ENCODE measurements at places on chromosomes 4 and X.

- no peak for DNase-seq
These were observed 124.9 kb downstream of the RTL3 start for GRCh38 chrX:78534221-78534620.

GRCh38 chr4:11843340-11843739 lies 414.6 kb upstream of the HS3ST1 start:
- DNase-seq: no peak

DNA sequence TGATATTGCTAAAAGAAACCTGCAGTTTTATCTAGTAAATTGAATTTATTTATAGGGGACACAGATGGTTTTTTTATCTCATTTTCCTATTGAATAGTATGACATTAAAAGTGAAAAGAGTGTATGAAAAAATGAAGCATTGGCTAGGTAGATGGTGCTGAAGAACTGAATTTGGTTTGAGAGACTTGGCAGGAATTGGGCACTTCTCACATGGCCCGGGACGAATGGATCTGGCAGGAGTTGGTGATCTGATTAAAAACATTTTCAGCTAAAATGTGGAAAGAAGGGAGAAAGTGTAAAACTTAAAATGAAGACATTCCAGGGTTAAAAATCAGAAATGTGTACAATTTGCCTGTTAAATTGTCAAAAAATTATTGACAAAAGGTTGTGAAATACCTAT lies 1088.5 kb upstream of the PABPC4L start:
- no peak for DNase-seq

- no peak for DNase-seq
These were observed 13.1 kb upstream of the AMTN start for GRCh38 chr4:70505151-70505748.

GRCh38 chrX:6904156-6904555 lies 243.4 kb upstream of the STS start:
- no peak for DNase-seq

DNA sequence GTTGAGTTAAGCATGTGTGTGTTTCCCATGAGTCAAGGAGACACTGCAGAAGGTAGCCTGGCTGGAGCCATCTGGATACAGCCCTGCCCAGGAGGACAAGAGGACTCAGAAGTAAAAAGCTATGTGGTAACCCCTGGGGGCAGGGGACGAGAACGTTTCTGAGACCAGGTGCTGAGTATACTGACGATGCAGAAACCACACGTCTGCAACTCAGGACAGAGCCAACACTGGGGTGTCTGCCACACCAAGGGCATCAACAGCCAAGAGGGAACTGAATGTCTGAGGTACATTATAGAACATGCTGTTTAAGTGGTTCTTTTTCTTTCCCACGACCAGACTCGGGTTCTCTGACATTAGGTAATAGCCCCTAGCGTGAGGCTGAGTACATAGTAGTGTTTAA lies 94.1 kb upstream of the GPR34 start:
- DNase-seq: no peak

GRCh38 chrX:119505945-119506344 lies 37.7 kb downstream of the SLC25A5 start:
- DNase-seq: no peak

DNA sequence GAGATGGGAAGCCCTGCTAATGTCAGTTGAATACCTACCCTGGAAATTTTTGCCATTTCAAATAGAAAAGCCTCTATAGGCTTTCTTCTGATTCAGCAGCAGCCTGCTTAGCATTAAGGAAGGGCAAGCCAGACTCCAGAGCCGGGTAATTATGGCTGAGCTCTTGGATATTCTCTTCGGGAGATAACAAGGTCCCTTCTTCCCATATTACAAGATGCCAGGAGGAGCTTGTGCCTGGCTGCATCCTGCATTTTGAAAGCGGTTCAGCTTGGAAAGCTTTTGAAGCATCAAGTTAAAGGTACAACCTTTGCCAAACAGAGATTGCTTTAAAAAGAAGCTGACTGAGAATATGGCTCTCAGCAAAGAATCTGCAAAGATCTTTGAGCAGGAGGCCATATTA lies 399.6 kb upstream of the RPS6KA3 start:
- DNase-seq: no peak

DNA sequence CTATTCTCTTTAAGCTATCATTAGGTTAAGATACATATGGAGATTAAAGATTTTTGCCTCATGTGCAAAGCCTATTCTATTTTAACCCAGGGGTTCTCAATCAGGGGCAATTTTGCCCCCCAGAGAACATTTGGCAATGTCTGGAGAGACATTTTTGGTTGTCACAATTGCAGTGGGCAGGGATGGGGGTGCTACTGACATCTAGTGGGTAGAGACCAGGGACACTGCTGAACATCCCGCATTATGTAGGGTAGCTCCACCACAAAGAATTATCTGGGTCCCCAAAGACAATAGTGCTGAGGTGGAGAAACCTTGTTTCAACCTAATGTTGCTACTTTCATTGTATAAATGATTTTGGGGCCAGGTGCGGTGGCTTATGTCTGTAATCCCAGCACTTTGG lies 13.2 kb upstream of the CA5B start:
- no peak for DNase-seq

- DNase-seq: no peak
These were observed 515.6 kb downstream of the PPARGC1A start for GRCh38 chr4:23374259-23374658.

GRCh38 chrX:106300656-106301055 lies 132.6 kb downstream of the PWWP3B start:
- DNase-seq: no peak

- no peak for DNase-seq
These were observed 15.6 kb upstream of the SPRY1 start for GRCh38 chr4:123380728-123381716.

- DNase-seq: no peak
These were observed 43.3 kb downstream of the ENOPH1 start for GRCh38 chr4:82473621-82474164.

- DNase-seq: no peak
These were observed 429 bp downstream of the NOCT start for GRCh38 chr4:139015948-139016471.

GRCh38 chr4:24988776-24989175 lies 42.0 kb downstream of the LGI2 start:
- peak; percentile 2 for DNase-seq

DNA sequence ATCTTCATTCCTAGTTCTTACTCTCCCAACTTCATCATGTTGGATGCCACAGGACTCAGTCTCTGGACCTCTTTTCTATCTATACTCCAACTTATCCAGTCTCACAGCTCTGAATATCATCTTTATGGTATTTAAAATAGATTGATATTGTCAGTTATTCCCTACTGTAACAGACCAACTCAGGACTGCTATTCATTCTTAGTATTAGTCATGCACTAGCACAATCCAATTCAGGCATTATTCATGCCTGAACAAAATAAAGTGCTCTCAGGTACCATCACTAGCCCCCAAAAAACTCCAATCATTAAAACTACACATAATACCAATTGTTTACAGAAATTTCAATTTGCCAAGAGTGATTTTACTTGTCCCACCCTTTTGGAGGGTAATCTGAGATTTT lies 37.7 kb downstream of the FRYL start:
- DNase-seq: no peak

DNA sequence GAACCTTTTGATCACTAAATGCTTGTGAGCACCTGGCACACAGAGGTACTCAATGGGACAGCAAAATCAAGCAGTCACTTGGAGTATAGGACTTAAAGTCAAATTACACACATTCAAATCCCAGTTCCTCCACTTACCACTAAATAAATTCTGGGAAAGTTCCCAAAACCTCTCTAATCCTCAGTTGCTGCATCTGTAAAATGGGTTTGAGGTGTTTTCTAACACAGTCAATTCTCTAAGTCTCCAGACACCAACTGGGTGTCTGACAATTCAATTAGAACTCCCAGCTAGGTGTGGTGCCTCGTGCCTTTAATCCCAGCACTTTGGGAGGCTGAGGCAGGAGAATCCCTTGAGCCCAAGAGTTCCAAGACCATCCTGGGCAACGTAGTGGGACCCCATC lies 19.0 kb downstream of the QDPR start:
- no peak for DNase-seq

- no peak for DNase-seq
These were observed 5.5 kb upstream of the MMAA start for GRCh38 chr4:145613566-145614232.

- no peak for DNase-seq
These were observed 17.1 kb upstream of the CD40LG start for GRCh38 chrX:136630881-136631280.

DNA sequence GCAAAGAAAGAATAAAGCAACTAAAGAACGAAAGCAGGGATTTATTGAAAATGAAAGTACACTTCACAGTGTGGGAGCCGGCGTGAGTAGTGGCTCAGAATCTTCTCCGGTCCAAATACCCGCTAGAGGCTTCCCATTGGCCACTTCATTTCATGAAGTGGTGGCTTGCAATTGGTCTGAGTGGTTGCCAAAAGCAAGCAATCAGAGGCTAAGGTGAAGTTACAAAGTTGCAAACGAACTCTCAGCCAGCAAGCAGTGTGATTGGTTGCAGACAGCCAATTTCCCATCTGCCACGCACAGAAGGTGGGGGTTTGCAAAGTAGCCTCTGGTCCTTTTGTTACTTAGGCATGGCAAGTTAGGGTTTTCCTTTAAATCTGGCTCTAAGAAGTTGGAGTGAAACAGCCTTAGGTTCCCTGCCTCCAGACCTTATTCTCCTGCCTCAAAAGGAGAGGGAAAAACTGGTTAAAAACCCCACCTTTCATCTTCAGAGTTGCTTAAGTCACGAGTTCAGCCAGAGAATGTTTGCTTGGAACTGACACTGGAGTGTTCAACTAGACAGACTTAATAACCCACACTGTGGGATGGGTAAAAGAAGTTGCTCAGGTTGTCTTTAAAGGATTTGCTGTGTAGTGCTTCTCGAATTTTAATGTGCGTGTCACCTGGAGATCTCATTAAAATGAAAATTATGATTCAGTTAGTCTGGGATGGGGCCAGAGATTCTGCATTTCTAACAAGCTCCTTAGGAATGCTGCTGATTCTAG lies 6.9 kb upstream of the CLOCK start:
- no peak for DNase-seq

GRCh38 chrX:153769865-153770600 lies 6.0 kb downstream of the PLXNB3 start:
- DNase-seq: no peak

GRCh38 chr4:153096344-153096743 lies 107.9 kb upstream of the TRIM2 start:
- DNase-seq: no peak

- DNase-seq: no peak
These were observed 60.9 kb downstream of the RTL9 start for GRCh38 chrX:110419512-110419911.

DNA sequence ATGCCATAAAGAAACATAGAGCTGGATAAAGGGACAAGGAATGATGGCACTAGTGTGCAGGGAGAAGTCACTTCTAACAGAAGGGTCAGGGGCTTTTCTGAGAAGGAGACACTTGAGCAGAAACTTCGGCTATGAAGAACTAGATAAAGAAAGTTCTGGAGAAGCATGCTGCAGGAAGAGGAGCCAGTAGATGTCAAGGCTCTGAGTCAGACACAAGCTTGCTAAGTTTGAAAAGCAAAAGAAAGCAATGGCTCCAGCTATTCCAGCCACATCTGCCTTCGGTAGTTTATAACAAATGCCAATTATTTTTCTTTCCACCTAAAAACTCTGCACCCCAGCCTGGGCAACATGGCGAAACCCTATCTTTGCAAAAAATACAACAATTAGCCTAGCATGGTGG lies 7.5 kb downstream of the NUDT6 start:
- DNase-seq: no peak

GRCh38 chr4:82515705-82516104 lies 46.1 kb downstream of the TMEM150C start:
- DNase-seq: no peak

DNA sequence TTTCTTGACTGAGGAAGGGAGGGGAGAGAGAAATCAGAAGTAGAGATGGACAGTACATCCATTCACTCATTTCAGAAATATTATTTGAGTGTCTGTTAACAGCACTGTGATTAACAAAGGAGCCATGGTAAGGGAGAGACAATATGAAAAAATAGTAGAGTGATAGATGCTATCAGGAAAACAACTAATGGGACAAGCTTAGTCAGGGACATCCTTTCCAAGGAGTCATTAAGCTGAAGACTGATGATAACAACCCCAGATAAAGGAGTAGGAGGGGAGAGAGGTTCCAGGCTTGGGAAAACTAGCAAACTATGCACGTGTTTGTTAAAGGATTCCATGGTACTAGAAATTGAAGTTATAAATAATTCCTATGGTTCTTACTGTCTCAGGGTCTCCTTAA lies 122.2 kb downstream of the CBR4 start:
- DNase-seq: no peak

- peak; percentile 75 for DNase-seq
These were observed 16.9 kb downstream of the STAP1 start for GRCh38 chr4:67575232-67576058.

DNA sequence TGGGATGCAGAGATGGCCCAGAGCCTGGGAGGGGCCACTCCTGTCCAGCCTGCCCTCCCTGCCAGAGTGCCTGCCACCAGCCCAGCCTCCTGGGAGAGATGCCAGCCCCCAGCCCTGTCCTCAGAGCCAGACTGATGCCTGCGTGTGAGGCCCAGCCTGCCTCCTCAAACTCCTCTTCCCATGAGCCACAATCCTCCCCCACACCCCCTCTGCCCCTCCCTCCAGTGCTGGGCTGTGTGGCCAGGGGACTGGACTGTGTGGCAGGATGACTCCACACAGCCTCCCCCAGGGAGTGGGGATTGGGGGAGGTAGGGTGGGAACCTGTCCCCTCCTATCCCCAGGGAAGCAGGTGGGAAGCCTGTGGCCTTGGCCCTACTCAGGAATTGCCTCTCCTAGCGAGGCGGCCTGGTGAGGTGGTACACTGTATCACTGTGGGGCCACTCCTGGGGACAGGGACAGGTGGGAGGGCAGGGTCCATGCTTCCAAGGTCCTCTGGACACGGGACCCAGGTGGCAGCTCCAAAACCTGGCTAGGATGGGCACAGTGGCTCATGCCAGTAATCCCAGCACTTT lies 4.3 kb upstream of the SH3BP2 start:
- DNase-seq: no peak

GRCh38 chrX:69305333-69306062 lies 140.2 kb upstream of the PJA1 start:
- DNase-seq: no peak

DNA sequence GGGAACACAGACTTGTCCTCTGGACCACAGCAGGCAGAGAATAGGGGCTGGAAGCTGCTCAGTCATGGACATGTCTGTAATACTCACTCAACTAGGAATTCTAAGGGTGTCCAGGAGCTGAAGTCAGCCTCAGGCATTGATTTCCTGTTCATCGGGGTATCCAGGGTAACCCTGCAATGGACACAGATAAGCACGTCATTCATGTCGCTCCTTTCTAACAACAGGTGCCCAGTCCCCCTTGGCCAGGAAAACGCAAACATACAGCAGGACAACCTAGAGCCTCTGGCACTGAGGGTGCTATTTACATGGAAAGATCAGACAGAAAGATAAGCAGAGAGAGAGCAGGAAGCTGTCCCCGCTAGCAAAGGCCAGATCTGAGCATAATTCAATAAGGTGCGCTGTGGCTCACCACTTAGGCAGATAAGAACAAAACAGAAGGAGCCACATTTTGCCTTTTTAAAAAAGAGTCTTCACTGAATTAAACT lies 21.3 kb downstream of the QDPR start:
- DNase-seq: no peak

Measured in NCI-H510A (cell line).